Amniotic epithelial cell (primary cell): ENCODE measurements at places on chromosomes 5 and 9.
A peak's percentile ranks its signal among the peaks of the same experiment; 100 is the strongest.

DNA sequence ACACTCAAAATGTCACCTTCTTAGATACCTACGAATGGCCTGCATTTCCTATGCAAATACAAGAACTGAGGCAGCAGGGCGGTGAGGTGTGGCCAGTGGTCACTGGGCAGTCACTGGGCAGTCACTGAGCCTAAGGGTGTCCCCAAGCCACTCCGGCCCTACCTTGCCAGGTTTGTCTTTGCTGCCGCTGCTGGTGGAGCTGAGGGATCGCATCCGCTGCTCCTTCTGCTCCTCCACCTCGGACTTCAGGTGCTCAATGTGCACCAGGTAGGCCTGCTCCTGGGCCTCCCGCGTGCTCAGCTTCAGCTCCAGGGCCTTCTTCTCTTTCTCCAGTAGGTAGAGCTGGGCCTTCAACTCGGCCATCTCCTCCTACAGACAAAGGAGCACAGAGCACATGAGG lies 72.3 kb downstream of the DCP2 start:
- no peak for DNase-seq

GRCh38 chr5:43647789-43648188 lies 44.8 kb downstream of the NNT start:
- DNase-seq = no peak

DNA sequence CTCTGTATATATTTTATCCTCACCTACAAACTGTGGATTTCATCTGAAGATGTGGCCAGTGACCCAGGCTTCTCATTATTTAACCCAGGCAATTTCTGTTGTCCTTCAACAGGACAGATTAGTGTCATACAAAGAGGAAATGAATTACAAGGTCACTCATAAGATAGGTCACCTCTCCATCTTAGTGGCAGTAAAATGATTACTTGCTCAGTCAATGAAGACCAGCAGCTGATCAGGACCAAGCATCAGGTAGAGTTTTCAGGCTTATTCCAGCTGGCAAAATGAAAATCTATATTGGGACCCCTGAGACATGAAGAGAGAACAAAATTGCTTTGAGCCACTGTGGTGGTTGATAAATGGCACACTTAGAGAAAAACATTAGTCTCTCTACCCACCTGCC lies 135.2 kb upstream of the PRDM9 start:
- DNase-seq = no peak

GRCh38 chr9:112387115-112387514 lies 7.2 kb downstream of the HSDL2 start:
- DNase-seq = no peak

GRCh38 chr5:22500556-22500955 lies 352.6 kb downstream of the CDH12 start:
- no peak for DNase-seq

GRCh38 chr5:150895431-150896428 lies 9.1 kb downstream of the ZNF300 start:
- no peak for DNase-seq

- DNase-seq = no peak
These were observed 182.7 kb upstream of the PPP1R26 start for GRCh38 chr9:135296735-135297455.

DNA sequence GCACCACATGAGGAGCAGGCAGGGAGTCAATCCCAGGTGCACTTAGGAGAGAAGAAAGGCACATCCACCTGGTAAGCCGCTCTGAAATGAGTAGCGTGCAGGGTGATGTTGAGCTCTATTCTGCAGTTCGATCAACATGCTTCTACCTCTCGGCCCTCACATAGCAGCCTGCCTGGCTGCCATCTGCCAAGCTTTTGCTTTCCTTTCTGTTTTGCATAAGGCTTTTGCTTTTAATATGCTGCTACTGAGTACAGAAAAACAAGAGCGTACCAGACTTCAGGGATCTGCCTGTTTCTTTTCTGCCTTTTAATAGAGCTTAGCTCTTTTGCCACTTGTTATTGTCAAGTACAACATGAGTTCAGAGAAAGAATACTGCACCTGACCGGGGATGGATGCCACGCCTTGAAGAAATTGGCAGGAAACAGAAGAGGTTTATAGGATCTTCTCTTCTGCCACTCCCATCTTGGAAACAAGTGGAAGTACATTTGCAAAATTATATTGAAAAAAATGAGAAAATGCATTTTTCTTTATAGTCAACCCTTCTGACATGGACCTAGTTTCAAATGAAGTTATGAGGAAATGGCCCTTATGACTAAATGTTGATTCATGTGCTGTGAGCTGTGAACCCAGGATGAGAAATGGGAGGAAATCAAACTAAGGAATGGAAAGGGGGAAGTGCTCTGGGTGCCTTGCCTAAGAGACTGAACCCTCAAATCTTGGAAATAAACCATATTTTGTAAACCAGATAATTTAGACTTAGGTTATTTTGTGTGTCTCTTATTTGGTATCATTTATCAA lies 4.0 kb upstream of the FCHO2 start:
- DNase-seq = peak; percentile 73

DNA sequence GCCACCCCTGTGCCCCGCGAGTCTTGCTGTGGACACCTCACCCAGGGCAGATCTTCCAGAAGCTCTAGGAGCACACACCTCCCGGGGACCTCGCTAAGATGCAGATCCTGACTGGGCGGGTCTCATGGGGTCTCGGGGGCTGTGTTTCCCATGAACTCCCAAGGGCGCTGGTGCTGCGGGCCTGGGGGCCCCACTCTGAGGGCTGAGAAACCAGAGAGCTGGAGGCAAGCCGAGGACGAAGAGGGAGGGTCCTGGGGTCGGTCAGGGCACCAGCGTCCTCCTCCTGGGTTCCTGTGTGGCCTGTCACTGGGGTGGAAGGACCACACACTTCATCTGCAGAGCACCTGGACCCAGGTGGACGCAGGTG lies 30.2 kb downstream of the SLC6A3 start:
- no peak for DNase-seq

GRCh38 chr5:1331861-1332405 lies 13.0 kb downstream of the CLPTM1L start:
- no peak for DNase-seq

- peak; percentile 13 for DNase-seq
These were observed at the start of gene SH3GL2 for GRCh38 chr9:17578911-17579793. SH3GL2 (plus strand) TSS chr9:17579066.

DNA sequence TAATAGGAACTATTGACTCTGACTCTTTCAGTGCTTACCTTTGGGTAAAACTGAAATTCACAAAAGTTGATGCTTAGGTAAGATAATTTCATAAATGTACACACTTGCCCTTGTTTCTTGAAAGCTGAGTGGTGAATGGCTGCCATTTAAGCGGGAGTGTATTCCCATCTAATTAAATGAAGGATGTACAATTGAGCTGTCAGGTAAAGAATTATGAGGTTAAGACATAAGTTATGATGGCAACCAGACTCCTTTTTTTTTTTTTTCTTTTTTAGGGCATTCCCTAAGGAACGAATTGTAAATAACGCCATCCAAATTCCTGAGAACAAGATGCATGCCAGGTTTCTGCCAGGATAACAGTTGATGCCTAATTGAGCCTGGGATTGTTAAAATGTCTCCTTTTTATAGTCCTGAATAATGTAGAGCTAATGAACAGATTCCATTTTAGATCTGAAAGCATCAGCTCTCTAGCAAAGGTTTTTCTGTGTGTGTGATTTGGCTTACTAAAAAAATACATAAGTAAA lies 199.7 kb downstream of the ISL1 start:
- no peak for DNase-seq

DNA sequence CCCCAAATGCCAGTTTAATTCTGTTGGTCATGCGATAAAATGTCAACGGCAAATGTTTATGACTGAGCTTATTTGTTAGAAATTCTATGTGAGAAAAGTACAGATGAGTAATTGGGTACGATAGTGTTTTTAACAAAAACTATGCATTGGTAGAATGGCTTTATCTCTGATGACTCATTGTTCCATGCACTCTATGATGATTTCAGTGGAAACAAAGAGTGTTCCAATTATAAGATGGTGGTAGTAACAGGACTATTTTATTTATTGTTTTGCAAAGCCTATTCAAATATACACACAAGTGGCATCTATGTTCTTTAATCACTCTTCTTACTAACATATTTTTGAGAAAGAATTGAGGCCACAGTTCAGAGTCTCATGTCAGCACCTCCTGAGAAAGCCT lies 353.7 kb upstream of the IRX2 start:
- DNase-seq = no peak

DNA sequence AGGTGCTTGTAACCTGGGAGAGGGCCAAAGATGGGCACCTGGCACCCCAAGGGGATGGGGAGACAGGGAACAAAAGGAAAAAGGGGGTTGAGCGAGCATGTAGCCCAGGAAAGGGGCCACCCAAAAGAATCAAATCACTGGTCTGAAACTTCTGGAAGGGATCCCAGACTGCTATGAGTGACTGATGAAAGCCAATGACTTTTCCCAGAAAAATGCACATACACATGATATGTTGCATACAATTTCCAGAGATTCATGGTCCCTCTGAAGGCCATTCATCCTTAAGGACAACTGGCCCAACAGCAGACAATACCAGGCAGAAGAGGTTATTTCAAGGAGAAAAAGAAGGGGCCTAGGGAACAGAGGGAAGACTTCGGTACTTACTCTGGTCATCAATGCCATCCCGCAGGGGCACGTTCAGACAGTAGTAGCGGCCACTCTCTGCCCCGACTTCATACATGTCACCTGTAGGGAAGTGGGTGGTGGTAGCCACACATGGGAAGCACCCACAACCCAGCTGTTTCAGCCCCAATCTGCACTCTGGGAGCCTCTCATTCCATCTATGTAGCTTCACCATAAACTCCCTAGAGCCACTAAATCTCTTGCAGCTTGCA lies 8.4 kb downstream of the HDAC3 start:
- peak; percentile 21 for DNase-seq

DNA sequence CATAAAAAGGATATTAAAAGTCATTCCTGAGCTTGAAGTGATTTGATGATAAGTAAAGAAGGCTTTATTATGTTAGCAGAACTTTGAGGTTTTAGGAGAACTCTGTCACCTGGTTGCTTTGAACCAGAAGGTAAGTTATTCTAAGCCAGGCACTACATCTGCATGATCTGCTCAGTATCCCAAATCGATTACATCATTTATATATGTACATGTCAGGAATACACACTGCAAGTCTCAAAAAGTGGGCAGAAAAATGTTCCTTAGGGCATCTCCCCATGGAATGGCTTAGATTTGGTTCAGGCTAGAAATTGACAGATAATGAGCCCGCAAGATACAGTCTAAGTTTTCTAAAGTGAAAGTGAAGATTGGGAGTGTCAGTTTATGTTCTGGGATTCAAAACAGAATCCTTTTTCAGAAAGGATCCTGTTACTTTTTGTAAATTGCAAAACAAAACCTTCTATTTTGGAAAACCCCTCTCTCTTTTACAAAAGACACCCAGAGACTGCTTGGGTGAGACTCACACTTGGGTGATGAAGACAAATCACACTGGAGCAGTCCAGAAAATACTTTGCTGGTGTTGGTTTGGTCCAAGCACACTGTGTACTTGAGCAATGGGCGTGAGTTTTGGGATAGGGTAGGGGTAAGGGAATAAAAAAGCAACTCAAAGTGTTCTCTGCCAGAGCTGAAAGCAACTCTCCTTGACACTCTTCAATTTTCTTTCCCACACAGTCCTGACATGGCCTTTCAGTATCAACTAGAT lies 114.5 kb downstream of the FOXD1 start:
- DNase-seq = no peak

DNA sequence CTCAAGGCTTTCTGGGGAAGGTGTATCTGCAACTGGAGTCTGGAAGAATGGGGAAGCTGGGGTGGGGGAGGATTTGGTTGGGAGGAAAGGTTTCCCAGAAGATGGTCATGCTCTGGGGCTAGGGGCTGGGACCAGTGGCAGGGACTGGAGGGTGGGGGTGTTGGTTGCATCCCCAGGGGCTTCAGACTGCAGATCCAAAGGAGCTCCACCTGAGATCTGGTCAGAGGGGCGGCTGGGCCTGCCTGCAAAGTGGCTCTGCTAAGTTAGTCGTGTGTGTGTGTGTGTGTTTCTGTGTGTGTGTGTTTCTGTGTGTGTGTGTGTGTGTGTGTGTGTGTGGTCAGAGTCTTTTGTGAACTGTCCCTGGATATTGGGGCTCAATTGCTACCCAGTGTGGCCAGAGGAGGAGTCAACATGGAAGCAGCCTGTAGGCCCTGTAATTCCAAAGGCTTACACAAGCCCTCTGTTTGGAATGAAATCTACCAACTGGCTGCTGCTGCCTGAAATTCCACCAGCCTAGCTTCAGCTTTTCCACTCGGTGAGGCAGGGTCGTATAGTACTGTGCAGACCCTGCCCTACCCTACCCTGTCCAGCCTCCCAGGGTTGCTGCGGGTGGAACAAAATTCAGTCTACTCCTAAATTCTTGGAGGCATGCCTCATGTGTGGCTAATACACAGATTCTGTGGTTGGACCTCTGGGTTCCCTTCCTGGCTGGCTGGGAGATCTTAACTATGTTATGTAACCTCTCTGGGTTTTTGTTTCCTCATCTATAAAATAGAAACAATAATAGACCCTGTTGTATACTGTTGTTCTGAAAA lies 12.5 kb upstream of the SYNPO start:
- DNase-seq = peak; percentile 67

DNA sequence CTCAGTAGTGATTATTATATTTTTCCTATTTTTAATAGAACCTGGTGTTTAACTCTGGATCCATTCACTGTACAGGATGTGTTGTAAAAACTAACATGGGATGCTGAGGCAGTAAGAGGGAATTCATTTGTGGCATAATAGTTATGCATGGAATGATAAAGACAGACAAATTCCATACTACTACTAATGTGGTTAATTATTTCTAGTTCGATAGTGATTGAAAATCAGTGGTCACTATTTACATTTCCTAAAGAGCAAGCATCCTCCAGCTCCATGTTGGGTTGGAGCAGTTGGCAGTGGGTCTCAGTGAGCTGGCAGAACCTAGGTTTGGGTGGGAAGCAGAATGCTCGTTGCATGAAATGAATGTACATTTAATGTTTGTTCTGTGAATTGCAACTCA lies 122.6 kb downstream of the SAXO1 start:
- no peak for DNase-seq

DNA sequence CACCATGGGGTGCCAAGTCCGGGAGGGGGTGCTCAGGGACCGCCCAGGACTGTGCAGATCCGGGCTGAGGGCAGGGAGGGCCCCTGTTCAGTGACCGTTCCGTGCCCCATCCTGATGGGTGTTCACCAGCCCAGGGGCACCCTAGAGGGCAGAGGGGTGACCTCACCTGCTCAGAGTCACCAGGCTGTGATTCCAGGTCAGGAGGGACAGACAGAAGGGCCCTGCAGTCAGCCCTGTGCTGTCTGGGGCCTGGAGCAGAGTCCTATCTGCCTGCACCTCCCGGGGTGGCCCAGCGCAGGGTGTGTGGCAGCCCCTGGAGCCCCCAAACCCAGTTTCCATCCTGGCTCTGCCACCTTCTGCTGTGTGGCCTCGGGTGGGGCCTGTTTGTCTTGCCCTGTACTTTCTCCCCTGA lies 241.9 kb downstream of the PBX3 start:
- DNase-seq = no peak

GRCh38 chr9:137141976-137142936 lies 3.3 kb downstream of the GRIN1 start:
- DNase-seq = no peak

GRCh38 chr9:91816356-91816755 lies 133.7 kb downstream of the ROR2 start:
- DNase-seq = no peak
